HS-5 (cell line): ENCODE measurements at places on chromosomes 5 and 9.

- DNase-seq, result peak; percentile 79
These were observed 476.3 kb downstream of the CCDC171 start for GRCh38 chr9:16029046-16029615.

DNA sequence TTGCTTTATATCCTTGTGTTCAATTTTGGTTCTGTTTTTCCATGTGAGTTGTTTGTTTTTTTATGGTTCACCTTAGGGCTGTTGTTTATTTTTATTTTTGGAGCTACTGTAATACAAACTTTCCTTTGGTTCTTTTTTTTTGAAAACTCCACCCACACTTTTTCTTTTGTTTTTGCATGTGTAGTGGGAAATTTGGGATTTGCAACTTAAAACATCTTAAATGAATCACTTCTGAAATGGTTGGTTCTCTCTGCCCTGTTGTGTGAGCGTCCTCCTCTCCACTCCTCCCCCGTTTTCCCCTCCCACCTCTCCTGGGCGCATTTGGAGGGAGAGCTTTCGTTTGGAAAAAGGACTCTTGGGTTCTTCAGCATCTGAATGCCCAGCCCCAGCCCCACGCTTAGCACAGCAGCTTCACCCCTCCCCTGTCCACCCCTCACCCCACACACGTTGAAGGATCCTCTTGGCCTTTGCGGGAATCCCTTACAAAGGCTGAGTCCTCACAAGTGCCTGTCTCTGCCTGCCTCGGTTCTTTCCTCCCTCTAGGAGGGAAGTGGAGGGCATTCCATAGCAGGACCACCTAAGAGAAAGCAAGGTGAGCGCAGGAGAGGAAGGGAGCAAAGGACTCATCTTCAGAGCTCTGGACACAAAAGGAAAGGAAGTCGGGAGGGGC is 67.2 kb downstream of the DMRT1 start:
- no peak for DNase-seq

DNA sequence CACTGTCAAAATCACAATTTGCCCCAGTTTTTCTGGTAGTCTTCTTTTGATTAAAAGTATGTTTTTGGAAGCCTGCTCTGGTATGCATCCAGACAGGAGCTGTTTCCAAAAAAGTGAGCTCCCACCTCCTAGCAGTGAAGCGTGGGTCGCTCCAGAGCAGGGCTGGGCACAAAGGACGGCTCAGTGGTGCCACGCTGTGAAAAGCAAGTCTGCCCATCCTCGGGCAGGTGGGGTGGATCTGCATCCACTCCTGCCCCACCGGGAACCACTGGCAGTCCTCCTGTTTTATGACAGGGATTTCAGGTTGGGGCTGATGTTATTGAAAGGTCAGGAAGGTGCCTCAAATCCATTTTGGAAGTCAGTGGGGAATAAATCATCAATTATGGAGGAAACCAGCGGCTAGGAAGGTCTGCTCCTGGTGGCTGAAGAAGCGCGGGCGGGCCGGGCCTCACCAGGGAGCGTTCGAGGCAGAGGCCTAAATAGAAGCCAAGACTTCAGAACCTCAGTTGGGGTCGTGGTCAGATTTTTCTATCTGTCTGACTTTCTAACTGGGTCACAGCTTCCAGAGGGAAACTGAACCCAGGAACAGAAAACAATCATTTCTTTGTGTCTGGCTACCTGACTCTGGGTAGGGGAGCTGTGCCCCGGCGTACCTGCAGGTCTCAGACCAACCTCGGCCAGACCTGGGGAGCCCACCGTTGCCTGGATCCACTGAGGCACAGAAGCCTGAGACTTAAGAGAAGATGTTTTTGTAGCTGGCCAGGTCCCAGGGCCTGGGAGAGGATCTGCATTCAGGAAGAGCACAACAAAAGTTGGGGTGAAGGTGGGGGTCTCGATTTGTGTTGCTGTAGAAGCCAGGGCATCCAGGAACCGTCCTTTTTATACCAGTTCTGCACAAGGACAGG is 168.1 kb downstream of the PAX5 start:
- no peak for DNase-seq

GRCh38 chr5:121737120-121737519 is 114.6 kb upstream of the FTMT start:
- no peak for DNase-seq

DNA sequence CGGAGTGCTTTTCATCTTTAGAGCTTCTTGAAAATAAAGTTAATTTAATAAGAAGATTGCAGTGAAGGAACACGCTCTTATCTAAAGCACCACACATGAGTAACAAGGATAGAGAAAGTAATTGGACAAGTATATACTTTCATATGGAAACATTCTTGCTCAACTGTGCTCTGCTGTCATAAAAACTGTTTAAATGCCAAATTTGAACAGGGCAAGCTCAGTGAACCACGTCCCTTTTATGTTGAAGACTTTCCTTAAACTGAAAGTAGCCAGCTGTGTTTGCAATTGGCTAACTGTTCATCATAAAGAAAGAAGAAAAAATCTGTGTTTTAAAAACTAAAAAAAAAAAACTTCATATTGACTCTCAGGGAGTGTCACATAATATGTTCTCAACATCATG is 1610.7 kb upstream of the C9orf72 start:
- DNase-seq, result no peak

DNA sequence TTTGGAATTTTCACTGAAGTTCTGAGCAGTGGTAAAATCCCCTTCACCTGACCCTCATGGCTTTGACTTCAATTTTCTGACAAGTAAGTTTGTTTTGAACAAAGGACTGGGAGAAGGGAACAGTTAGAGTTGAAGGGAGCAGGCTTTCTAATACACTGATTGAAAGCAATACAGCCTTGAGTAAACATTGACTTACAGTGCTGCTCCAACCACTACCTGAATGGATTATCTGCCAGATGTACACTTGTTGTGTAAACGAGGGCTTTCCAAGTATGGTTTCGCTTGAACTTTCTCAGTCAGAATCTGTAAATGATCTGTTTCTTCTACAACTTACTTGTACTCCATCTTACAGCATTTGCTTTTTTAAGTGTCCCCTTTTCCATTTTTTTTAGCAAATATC is 1414.9 kb upstream of the NUDT12 start:
- DNase-seq, result no peak

DNA sequence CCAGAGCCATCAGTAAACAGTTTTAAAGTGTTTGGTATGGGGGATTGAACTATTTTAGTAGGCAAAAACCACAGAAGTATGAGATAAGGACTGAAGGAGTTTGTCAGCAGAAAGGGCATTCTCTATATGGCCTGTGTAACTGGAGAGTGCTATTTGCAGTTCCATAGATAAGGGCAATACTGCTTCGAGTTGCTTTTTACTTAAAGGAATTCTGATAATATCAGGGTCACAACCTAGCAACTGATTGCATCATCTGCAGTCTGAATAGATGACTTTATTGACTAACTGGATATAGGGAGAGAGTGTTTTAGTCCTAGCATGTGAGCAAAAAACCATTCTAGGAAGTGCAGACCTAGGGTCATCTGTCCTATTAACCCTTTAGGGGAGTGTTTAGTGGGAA is 645.2 kb upstream of the PTPRD start:
- no peak for DNase-seq

DNA sequence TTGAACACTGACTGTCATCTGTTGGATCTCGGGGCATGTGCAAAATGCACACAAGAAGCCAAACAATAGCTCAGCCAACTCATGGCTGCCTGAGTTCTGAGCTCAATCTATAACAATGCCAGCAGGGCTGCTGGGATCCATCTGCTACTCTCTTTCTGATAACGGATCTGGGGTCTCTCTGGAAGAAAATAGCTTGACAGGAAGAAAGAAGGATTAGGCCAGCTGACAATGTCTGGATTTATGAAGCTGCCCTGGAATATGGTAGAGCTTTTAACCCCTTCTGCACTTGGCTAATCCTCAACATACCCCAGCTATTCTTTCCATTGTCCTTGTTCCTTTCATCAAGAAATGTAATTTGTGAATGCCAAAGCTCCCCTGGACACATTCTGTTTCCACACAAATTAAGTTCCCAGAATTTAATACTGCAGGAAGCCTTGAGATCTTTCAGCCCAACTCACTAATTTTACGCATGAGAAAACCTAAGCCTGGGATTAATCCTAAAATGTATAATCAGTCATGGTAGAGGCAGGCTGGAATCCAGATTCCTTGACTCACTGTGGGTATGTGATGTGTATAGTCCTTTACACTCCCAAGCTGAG is 62.7 kb upstream of the PCA3 start:
- no peak for DNase-seq

DNA sequence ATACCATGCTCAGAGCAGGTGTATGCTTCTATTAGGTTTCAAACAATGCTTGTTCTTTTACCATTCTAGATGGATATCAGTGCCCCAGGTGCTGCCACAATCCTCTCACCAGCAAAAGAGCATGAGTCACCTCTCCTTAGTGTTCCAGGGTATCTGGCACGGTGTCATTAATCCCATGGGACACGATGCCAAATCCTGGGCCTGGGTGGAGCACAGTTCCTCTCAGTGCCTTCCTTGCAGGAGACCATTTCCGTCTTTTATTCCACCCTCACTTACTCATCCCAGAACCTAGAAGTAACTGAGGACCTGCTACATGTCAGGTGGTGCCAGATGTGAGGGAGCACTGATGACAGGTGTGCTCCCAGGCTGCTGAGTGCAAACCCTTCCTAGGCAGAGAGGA is 1.3 kb upstream of the OR13J1 start:
- no peak for DNase-seq

DNA sequence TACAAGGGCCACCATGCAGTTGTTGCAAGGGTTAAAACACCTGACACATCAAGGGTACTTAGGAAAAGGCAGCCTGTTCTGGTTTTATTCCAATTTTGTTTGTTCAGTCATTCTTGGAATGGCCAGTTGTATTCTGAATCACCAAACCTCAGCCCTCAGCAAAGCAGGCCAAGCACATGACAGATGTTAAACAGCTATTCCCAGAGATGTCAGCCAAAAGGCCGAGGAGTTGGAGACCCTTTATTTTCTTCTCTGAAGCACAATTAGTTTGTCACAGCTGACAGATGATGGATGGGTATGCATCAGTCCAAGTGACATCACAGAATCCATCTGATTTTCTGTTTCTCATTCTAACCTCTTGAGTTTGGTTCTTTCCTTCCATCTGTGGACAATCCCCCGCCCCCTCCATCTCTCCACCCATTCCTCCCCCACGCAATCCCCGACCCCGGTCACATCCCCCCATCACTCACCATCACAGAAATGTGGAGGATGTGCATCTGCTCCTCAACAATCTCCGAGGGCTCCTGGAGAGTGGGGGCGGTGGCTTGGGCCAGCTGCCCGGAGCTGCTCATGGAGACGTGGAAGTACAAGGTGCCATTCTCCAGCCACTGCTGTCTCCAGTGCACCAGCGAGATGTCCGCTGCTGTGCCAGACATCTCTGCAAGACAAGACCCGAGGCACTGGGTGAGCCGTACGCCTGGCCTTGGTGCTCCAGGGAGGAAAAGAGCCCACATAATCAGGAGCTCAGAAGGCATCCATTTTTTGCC is 123.8 kb downstream of the ASTN2 start:
- DNase-seq, result no peak

DNA sequence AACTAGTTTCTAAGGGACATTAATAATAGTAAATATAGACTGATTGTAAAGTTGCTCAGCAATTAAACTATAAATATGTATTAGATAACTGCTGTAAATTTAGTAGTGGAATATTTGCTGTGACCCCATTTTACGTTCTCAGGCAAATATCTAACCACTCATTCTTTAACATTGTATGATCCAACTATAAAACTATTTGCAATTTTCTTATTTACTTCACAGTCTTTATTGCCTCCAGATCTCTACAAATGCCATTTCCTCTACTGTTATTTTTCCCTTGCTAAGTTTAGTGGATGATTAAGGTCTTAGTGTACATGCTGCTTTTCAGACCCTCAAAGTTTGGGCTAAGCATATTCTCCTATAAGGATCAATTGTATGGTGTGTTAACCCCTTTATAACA is 526.2 kb upstream of the ST8SIA4 start:
- peak; percentile 49 for DNase-seq

- no peak for DNase-seq
These were observed 9.5 kb downstream of the TOR4A start for GRCh38 chr9:137286975-137287383.

- DNase-seq, result peak; percentile 89
These were observed 115.7 kb downstream of the SUSD1 start for GRCh38 chr9:112059145-112059965.

GRCh38 chr5:177963966-177964365 is 32.1 kb downstream of the PROP1 start:
- DNase-seq, result no peak

DNA sequence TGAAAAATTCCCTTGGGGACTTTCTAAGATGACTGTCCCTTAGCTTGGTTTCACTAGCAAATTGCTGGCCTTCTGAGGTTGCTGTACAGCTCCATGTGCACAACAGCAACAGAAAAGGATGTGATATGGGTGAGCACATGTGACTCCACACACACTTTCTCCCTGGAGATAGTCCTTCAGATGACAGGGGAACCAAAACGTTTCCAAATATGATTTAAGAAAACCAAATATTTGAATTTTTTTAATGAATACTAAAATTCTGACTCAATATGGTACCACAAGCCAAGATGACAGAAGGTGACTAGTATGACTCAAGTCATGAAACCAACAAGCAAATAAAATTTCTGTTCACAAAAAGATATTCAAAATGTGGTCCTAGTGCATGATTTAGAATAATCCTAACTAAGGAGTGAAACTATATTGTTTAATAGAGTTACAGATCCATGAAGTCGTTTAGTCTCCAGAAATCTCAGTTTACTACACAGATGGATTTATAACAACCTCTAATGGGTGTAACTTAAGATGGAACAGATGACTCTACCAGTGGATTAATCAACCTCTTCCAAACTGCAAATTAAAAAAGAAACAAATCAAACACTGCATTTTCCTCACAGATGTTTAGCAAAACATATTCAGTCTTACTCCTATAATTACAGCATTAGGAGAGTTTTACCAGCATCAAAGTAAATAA is 144.8 kb upstream of the PIK3R1 start:
- DNase-seq, result no peak

DNA sequence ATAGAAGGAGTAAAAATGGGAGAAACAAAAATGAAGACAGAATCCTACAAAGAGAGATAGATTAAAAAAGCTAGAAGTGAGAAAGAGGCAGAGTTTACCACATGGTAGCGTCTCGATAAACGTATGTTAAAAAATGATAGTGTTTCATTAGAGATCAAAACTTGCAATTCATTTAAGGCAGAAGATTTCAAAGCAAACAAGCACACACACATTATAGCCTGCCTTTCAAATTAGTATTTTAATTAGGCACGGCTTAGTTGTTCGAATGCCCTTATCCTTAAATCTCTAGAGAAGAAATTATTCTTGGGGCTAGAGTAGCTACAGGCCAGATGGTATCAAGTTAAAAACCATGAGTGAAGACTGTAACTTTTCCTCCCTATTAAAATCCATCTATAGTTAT is 6.0 kb downstream of the STOM start:
- no peak for DNase-seq

DNA sequence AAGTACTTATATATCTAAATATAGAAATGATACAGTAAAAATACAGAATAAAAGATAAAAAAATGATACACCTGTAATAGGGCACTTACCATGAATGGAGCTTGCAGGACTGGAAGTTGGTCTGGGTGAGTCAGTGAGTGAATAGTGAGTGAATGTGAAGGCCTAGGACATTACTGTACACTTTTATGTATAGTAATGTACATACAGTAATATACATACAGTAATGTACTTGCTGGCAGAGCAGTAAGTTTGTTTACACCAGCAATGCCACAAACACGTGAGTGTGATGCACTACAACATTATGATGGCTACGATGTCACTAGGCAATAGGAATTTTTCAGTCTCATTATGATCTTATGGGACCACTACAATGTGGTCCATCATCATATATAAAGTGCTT is 34.2 kb downstream of the SUSD1 start:
- DNase-seq, result no peak
